Renal pelvis (tissue), 12 donors: ENCODE measurements at places on chromosomes 13 and 19. TPM values are rescaled to one million over a fixed set of nuclear protein-coding genes. Genes with fewer than 3 reads are reported as not detected.
A peak's percentile ranks its signal among the peaks of the same experiment; 100 is the strongest.

LRRC63 gene
- polyA plus RNA-seq: 0.16 TPM

GFY gene
- not detected for polyA plus RNA-seq

ADPRHL1 gene
- 5.6 TPM for polyA plus RNA-seq

B3GNT8 gene
- 3.7 TPM for polyA plus RNA-seq

LRG1 gene
- polyA plus RNA-seq: 1.1 TPM

ZNF493 gene
- 30.2 TPM for polyA plus RNA-seq

SLC7A9 gene
- 20.3 TPM for polyA plus RNA-seq

ELAVL3 gene
- 0.34 TPM for polyA plus RNA-seq

CYP2F1 gene
- not detected for polyA plus RNA-seq

DNA sequence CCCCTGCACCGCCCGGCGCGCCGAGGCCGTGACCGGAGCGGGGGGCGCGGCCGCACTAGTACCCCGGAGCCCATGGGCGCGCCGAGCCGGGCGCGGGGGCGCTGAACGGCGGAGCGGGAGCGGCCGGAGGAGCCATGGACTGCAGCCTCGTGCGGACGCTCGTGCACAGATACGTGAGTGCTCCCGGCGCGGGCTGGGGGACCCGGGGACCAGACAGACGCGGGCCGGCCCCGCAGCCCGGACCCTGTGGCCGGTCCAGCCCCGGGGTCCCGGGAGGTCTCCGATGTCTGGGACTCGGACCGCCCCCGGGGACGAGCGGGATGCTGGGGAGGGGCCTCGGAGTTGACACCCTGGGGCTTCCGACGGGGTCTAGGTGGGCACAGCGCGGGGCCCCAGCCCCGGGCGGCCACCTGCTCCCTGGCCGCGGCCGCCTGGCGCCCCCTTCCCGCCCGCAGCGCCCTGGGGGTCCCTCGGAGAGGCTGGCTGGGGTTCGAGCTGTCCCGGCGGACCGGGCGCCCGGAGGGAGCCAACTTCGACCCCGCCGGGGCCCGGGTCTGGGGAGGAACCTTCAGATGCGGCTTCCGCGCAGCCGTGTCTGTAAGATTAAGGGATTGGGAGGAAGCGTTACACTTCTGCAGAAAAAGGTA, 568 bp downstream of the ATP11A start:
- no peak for DNase-seq

DNA sequence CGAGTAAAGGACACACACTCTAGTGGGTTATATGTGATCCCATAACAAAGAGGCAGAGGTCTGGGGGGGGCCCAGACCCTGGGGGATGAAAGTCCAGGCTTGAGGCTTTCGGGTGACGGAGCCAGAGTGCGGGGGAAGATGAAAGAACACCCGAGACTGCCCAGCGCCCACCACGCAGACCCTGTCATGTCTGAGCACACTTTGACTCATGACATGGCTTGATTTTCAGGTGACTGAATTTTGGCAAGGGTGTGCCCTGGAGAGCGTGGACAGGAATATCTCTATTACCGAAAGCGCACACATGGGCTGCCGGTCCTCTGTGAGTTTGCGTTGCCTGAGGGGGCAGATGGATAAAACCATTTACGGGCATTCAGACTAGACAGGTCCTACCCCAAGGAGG, 192.0 kb upstream of the SOX1 start:
- no peak for DNase-seq

GRCh38 chr19:16303755-16304154, 20.9 kb upstream of the KLF2 start:
- no peak for DNase-seq

DNA sequence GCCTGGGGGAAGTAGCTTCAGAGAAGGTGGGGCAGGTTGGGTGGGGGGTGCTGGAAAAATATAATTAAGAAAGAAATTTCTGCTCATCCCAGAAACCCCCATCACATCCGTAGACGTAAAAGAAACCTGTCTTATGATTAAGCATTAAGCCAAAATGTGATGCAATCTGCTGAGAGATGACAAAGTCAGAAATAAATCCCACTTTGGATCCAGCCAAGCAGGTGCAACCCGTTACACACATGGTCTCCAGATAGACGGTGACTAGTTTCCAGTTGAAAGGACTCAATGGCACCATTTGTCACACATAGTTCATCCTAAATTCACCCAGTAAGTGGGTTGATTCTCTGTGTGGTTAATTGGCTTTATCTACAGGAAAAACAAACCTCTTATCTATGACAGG, 34.1 kb downstream of the PSG5 start:
- no peak for DNase-seq

DNA sequence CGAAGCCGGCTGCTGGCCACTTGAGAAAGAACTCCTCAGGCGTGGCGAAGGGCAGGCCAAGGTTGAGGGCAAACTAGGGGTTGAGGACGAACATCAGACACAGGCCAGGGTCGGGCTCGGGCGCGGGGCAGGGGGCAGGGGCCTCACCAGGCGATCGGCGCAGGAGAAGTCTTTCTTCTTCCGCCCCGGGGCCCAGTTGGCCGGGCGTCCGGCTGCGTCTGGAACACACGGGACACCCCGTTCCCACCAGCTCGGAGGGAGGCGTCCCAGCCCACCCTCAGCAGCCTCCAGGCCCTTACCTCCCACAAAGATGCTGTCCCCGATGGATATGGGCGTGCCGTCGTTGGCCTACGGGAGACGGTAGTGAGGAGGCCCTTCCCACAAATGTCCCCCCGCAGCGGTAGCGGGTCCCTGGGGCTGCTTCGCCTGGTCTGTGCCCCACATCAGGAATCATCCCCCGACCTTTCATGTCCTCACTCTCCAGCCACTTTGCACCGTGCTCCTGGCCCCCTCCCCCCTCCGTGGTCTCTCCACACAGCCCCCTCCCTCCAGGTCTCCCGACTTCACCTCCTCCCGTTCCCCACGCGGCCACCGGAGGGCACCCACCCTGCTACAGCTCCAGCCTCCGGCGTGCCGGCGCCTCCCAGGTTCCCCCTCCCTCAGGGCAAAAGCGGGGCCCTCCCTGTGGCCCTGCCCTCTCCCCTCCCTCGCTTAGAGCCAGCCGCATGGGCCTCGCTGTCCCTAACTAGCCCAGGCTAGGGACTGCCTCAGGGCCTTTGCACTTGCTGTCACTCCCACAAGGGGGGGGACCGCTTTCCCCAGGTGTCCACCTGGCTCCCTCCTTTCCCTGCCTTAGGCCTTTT, 4.8 kb downstream of the PNKP start:
- no peak for DNase-seq

GRCh38 chr19:48631225-48631624, 6.0 kb downstream of the DBP start:
- DNase-seq: no peak

DNA sequence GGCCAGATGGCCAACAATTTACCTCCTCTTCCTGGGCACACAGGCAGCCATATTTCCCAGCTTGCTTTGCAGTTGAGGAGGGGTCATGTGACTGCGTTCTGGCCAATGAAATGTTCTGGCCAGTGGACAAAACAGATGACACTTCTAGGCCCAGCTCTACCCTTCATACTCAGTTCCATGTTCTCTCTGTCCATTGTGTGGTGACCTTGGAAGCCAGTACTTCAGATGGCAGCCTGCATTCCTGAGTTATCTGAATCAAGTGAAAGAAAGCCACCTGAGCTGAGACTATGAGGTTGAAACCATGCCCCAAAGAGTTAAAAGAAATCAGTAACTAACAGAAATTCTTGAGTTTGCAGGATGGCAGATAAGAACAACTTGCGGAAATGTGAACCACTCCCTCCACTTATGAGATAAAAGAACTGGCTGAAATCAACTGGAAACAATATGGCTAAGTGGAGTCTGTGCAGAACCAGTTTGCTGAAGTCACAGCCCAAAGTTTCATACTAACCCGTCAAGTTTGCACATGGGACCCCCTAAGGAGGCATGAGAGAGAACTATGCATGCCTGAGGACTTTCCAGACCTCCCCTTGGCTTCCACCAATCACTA, 8.1 kb downstream of the FAM187B start:
- DNase-seq: no peak

- no peak for DNase-seq
Observed at GRCh38 chr13:40026174-40026585, 370.7 kb downstream of the COG6 start.

DNA sequence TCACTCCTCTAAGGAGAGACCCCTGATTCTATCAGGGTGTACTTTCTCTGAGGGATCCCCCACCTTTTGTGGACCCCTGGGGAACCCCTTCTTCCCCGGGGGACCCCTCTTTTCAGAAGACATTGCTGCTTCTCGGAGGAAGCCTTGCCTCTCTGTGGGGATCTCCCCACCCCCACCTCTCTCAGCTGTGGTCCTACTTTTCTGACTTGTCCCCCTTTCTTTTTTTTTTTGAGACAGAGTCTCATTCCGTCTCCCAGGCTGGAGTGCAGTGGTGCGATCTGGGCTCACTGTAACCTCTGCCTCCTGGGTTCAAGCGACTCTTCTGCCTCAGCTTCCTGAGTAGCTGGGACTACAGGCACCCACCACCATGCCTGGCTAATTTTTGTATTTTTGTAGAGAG, 18.4 kb upstream of the GATAD2A start:
- DNase-seq: no peak

GRCh38 chr19:47719047-47719859, 6.0 kb downstream of the EHD2 start:
- DNase-seq: peak; percentile 77

DNA sequence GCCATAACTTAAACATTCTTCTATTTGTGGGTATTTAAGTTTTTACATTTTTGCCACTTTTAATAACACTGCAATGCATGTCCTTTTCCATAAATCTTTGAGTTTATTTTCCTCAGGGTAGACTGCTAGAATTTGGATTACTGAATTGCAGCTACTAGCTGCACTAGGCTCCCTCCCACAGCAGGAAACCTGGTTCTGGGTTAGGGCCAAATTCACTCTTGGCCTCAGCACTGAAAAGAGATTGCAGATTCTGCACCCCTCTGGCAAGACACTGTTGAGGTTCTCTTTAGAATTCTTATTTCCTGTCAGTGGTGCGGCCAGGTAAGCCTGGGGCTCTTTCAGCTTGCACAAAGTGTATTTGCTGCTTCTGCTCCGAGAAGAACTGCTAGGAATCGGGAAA, 155.7 kb downstream of the ENOX1 start:
- DNase-seq: no peak

GRCh38 chr13:37492741-37493514, 105.6 kb downstream of the POSTN start:
- DNase-seq: no peak

DNA sequence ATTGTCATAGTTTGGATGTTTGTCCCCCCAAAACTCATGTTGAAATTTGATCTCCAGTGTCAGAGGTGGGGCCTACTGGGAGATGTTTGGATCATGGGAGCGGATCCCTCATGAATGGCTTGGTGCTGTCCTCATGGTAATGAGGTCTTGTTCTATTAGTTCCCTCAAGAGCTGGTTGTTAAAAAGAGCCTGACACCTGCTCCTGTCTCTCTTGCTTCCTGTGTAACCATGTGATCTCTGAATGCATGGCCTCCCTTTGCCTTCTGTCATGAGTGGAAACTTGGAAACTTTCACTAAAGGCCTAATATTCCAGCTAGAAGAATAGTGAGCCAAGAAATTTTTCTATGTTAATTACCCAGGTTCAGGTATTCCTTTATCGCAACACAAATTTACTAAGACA, 311.4 kb upstream of the ATXN8OS start:
- DNase-seq: no peak

- DNase-seq: no peak
Observed at GRCh38 chr13:37357548-37357947, 241.0 kb downstream of the POSTN start.

GRCh38 chr19:55226273-55226672, 2.3 kb downstream of the TMEM86B start:
- no peak for DNase-seq

GRCh38 chr13:110726726-110727125, 13.2 kb downstream of the ING1 start:
- DNase-seq: no peak

GRCh38 chr13:44508562-44509077, 67.5 kb downstream of the TSC22D1 start:
- no peak for DNase-seq

GRCh38 chr19:56699552-56699951, 28.0 kb upstream of the ZNF835 start:
- DNase-seq: no peak

- DNase-seq: no peak
Observed at GRCh38 chr13:113601166-113602070, 16.9 kb downstream of the TFDP1 start.

DNA sequence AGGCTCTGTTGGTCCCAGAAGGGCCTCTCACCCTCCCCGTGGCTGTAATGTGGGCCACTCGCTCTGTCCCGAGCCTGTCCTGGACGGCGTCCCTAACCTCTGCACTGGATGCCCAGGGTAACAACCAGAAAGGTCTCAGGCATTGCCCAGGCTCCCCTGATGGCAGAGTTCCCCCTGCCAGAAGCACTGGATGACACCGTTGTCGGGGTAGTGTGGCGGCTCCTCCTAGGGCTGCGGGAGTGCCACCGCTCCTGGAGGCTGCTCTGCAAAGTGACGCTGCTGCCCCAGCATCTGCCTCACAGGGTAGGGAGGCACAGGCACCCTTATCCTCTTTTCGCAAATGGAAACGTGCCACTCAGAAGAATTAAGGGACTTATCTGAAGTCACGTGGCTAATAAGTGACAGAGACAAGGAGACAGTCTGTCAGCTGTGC, 32.0 kb downstream of the MPHOSPH8 start:
- no peak for DNase-seq

GRCh38 chr19:3983936-3984583, 1.2 kb downstream of the EEF2 start:
- DNase-seq: no peak

DNA sequence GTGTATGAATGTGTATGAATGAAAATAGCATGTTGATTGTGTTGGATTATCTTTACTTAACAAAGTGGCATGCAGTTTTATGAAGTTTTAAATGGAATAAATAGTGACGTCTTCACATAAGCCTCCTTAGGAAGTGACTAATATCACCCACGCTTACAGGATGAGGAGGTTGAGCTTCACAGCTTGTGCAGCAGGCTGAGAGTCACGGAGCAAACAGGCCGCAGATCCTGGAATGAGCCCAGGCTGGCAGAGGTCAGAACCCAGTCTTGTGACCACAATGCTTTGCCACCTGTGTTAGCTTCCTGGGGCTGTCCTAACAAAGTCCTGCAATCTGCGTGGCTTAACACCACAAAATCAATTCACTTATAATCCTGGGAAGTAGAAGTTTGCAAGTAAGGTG, 20.8 kb downstream of the LAIR2 start:
- no peak for DNase-seq

DNA sequence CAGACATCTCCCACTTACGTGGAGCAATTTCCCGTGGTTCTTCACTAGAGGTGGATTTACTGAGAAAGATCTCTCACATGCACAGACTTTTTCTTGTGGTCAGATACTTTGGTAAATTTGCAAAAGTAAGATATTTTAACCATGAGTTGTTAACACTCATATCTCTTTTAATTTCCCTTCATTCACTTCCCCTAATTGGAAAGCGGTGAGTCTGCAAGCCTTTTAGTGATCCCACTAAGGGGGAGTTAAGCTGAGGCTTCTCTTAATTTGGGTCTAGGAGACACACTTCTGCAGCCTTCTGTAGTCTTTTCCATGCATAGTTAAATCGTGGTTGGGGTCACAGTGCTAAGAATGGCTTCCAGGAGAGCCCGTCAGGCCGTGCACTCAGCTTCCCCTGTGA, 30.7 kb upstream of the SERPINE3 start:
- no peak for DNase-seq

GRCh38 chr19:5309438-5310204, 31.0 kb downstream of the PTPRS start:
- no peak for DNase-seq
